ENCODE measurements at places on chromosomes 1 and 21.
A peak's percentile ranks its signal among the peaks of the same experiment; 100 is the strongest.

DNA sequence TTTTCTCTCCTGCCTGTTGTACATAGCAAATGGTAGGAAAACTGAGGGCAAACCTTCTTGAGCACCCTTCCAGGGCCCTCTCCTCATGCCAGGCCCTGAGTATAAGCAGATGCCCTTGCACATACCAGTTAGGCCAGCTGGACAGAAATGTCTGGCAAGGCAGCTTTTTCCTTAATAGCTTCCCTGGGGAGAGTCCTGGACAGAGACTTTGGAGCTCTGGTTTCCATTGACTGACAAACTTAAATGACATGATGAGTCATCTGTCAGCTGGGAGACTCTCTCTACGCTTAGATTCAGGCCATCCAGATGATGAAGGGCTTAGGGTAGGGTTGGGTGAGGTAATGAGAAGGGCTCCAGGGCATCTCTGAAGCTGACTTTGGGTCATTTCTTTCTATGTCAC, 317.5 kb downstream of the ASTN1 start:
- no peak for DNase-seq

- no peak for DNase-seq
Measured at GRCh38 chr21:18161841-18162240, 82.8 kb upstream of the CHODL start.

DNA sequence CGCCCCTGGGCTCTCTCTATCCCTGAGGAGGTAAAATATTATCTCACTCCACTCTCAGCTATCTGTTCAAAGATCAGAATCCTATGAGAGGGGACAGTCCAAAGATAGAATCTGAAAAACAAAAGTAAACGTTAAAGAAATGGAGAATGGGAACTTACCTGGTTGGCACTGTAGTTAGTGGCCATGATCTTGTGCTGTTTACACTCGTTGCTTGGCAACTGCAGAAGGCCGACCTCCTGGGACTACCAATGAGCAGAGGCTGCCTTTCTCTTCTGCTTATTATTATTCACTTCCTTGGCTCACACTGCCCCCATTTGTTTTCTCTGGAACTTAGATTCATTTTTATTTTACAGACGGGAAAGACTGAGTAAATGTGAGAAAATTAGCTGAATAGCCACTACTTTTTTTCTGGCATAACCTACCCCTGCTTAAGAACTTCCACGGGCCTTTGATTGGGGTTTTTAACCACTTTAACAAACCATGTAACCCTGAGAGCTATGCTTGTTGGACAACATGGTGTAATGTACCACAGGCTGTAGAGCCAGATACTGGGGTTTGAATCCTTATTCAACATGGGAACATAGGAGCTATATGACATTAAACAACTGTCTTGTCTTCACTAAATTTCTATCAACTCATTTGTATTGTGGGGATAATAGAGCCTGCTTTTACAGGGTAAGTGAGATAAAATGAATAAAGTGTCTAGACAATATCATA, at the start of gene CFAP126:
CFAP126 (minus strand) TSS at position 193 of the 717 bp plus-strand sequence; CDS start at position 185, 8 bp downstream.
- peak; percentile 58 for DNase-seq

- no peak for DNase-seq
Measured at GRCh38 chr1:248752161-248753028, 3.2 kb downstream of the LYPD8 start.

DNA sequence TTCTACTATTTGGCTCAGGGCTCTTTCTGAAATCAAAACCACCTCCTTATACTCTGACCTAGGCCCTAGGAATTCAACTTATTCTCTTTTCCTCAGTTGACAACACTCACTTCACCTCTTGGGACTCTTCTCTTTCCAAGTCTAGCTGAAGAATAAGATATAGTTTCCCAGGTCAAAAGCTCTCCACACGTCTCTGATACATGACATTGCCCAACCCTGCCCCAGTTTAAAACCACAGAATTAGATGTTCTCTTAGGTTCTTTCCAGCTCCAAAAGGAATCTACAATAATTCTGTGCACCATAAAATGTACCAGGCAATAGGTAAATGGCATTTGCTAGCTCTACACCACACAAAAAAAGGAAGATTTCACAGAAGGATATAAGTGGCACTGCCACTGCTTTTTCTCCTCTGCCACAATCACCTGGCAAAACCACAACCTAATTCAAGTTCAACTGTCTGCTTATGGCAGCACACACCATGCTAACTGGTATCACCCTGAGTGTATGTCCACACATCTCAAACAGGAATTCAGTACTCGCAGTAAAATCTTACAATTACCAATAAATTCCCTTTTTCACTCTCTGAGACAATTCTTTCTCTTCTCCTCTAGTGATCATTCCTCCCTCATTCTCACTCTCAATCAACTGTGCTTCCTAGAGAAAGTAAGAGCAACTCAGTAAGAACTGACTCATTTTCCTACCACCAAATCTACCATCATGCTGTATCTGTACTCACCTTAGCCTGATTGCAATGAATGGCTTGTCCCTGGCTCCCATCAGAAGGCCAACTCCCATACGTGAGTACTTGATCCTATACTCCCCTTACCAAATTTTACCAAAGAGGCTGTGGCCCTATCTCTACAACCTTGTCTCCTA, 27.3 kb downstream of the ZBTB8OS start:
- DNase-seq, result no peak

DNA sequence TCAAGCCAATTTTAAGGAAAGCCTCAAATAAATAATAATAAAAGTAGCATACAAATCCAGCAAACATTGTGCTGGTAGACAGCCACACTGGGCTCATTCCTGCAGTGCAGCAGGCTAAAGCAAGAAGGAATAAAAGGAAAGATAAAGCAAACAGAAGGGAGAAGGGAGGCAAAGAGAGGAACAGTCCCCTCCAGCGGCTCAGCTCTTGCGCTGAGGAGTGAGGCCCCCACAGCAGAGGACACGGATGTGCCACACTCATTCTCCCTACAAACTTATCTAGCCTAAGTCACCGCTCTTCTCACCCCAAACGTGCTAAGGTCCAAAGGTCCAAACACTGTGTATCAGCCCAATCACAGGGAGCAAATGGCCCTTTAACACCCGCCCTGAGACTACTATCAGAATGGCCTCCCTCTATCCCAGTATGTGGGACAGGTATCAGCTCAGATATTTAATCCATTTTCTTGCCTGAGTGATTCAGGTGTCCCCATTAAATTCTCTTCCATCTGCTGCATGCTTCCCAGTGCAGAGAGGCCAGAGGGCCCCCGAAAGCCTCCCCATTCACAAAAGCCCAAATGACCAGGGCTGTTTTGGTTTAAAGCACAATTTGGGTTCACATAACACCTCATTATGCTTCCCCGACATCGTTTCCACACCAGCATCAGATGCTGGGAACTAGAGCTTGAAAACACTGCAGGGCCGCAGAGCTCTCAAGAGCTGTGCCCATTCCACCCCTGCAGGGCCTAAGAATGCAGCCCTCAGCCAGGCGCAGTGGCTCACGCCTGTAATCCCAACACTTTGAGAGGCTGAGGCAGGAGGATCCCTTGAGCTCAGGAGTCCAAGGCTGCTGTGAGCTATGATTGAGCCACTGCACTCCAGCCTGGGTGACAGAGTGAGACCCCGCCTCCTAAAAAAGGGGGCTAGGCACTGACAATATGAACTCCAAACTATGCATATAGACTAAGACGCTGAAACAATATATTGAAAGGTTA, 17.8 kb downstream of the CAPZB start:
- DNase-seq, result no peak

GRCh38 chr1:78284354-78284753, 206.4 kb upstream of the PTGFR start:
- no peak for DNase-seq

DNA sequence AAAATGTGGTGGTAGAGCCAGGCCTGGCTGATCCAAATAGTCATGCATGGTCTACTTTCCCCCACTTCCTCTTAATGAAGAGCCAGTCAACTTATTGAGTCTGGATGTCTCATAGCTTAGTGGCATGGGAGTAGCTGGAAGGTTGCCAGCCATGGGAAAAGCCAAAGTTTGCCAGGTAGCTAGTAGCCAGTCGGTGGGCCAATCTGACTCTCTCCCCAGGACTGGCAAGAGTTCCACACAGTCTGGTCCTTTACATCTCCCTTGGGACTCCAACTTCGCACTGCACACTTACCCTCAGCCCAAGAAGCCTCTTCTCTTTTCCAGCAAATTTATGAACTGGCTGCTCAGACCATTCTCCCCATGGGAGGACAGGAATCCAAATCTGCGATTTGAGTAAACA, 8.3 kb downstream of the WARS2 start:
- no peak for DNase-seq

GRCh38 chr1:36560177-36560576, 77.5 kb upstream of the CSF3R start:
- no peak for DNase-seq

DNA sequence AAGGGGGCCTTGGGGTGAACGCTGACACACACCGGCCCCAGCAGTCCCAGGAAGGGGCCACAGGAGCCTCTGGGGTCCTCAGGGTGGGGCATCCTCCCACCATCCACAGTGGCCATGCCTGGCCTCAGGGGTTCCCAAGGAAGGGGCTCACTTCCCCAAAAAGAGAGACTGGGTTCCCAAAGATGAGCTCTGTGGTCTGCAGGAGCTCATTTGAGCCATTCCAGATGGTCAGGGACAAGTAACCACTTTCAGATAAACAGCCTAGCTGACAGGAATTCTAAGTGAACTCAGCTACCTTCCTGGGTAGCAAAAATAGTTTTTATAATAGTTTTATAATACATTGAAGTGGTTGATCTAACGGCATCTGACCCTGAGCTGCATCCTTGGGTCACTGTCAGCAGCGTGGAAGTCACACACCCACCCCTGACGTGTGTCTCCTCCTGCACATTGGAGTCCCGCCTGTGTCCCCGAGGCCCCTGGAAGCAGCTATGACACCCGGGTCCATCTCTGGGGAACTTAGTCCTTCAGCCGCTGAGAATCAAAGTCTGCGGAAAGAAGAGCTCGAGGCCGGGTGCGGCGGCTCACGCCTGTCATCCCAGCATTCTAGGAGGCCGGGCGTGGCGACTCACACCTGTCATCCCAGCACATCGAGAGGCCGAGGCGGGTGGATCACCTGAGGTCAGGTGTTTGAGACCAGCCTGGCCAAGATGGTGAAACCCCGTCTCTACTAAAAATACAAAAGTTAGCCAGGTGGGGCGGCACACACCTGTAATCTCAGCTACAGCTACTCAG, 5.7 kb upstream of the TMEM240 start:
- no peak for DNase-seq

- DNase-seq, result no peak
Measured at GRCh38 chr21:19993268-19993667, 1004.9 kb upstream of the NCAM2 start.

- DNase-seq, result no peak
Measured at GRCh38 chr21:32886339-32886738, 114.8 kb upstream of the PAXBP1 start.

GRCh38 chr1:147542569-147542897, 1.2 kb downstream of the BCL9 start:
- DNase-seq, result no peak

DNA sequence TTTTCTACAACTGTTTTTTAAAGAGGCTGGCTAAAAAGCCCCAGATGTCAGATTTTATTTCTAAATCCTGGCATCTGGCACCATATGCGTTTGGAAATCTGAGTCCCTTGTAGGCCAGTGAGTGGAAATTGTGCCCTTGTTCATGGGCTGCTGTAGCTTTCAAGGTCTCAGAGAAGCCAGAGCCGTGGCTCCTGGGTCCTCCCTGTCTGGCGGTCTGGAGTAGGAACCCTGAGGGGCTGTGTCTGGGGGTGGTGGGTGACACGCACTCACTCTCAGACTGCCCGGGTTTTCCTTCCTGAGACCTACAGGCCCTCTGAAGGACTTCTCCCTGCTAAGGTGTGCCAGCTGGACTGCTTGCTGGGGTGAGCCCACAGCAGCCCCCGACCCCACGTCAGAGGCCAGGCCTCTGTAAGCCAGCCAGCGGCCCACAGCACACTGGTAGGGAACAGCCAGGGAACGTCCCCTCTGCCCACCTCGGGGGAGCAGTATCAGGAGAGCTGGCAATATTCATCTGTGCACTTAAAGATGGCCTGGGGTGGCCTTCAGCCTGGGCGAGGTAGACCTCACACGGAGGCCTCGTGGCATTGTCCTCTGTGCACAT, 151.5 kb downstream of the PEX14 start:
- no peak for DNase-seq

DNA sequence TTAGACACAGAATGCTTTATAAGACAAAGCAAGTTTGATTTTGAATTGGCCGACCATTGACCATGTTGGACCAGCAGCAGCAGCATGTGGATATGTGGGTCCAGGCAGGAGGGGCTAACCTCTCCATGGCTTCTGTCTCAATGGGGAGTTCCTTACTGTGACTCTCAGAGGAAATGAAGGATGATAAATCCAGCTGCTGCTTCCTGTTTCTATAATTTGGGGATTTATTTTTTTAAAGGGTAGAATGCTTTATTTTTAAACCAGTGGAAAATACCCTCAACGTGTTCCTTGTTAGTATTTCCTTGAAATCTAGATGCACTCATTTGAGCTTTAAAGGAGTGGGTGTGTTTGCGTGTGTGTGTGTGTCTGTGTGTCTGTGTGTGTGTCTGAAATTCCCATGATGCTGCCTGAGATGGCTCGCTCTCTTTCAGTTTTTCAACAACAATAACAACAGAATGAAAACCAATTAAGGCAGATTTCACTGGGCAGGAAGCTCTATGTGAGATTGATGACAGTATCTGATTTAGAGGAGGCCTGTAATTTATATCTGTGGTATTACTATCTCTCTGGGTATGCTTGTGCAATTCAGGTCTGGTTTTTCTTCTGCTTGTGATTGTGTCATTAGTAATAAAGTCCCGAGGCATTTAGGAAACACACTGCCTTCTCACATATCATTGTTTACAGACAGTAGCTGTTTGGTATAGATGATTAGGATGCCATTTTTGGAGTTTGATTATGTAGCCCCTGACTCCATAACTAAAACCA, 86.1 kb upstream of the ZNF326 start:
- no peak for DNase-seq

DNA sequence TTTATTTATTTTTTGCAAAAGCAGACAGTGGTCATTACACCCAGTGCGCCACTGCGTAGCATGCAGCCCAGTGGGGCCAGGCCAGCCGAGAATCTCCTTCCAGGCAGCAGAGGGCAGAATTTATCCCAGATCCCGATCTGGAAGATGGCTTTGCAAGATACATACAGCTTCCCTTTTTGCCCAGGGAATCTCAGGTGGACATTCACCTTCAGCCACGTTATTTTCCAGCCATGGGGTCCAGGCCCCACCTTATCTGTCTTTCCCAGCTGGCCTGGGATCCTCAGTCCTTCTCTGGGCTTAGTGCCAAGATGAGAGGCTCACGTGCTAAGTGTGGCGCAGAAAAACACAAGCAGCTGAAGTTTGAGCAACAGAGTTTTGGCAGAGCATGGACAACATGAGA, 123.6 kb downstream of the AJAP1 start:
- DNase-seq, result no peak

DNA sequence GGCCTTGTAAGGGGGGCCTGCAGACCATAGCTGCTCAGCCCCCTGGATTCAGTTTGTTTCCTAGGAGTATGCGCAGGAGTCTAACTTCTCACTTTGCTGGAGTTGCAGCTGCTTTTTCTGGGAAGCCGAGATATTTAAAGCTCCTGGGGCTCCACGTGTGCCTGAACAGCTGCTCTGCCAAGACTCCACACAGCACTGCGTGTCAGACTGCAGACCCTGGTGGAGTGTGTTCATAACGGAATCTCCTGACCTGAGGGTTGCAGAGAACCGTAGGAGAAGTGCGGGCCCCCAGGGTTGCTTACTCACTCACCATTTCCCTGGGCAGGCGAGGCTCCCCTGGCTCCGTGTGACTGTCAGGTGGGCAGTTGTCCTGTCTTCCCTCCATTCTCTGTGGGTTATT, 474.3 kb upstream of the TMPRSS15 start:
- no peak for DNase-seq

Data from iPS DF 6.9 (cell line).